Esophagus squamous epithelium (tissue), 5 donors: ENCODE measurements at places on chromosomes 3 and 15.

- DNase-seq: no peak
Observed at GRCh38 chr3:61371123-61371522, 119.9 kb upstream of the FHIT start.

GRCh38 chr3:156605686-156606605, 51.0 kb upstream of the SSR3 start:
- no peak for DNase-seq

DNA sequence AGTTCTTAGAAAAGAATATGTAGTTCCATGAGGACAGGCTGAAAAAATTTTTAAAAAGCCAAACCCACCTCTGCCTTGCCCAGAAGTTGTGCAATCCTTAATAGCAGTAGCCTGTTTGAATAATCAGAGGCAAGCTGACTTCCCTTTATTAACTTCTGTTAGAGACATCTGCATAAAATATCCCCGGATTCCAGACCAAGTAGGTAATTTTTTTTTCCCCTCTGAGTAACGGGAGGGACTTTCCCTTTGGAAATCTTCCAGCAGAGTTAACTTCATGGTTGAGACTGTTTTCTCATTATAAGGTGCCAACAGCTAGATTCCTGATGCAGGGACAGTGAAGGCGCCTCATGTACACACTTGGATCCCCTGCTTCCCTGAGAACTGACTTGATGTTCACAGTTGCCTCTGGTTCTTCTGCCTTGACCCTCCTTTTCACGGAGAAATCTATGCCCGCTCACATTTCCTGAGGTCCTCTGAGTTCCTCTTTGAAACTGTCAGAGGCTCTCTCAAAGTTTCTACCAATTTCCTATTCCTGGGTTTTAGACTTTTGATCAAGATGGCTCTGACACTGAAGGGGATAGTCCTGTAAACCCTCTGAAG, 227.6 kb upstream of the BHLHE40 start:
- no peak for DNase-seq

GRCh38 chr15:78061963-78062427, 15.5 kb downstream of the TBC1D2B start:
- no peak for DNase-seq

DNA sequence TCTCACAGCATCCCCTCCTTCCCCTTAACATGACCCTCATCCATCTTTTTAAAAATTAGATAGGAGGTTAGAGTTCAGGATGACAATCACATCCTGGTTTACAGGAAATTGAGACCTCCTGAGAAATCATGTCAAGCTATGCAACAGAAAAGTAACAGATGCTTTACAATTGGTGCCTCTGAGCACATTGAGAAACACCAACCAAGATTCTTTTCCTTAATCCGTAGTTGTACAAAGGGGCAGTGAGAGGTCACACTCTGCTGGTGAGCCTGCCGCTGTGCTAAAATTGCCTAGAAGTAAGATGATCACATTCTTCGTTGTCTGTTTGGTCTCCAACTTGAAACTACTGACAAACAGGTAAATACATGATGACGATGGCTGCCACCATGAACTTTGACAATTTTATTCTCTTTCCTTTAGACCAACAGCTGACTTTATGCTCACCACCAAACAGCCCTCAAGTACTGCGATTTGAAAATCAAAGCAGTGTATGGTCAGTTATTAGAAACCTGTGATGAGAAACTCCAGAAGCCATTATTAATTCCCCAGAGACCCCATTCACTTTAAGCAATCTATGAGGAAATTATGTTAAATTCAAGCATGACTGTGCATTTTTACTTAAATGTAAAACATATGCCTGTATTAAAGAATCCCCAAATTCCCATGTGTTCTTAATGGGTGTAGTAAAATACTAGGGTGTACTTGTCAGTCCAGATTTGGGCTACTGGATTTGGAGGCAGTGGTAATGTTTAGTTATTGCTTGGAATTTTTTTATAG, 210.7 kb upstream of the UBE2E1 start:
- DNase-seq: no peak

- no peak for DNase-seq
Observed at GRCh38 chr3:71890356-71890931, 105.5 kb upstream of the PROK2 start.
